ENCODE measurements at places on chromosomes 3 and 15. TPM values are rescaled to one million over a fixed set of nuclear protein-coding genes. Genes with fewer than 3 reads are reported as not detected.

The IL16 gene
- 21.8 TPM for total RNA-seq

The SPTBN5 gene
- 1.3 TPM for total RNA-seq

The B3GALNT1 gene
- total RNA-seq, result 12.7 TPM

The LDHAL6B gene
- total RNA-seq, result not detected

The CACNA2D3 gene
- 2.0 TPM for total RNA-seq

The CMTM8 gene
- 3.2 TPM for total RNA-seq

The BDH1 gene
- 3.1 TPM for total RNA-seq

- no peak for DNase-seq
Observed at GRCh38 chr3:53502737-53503136, 8.3 kb downstream of the CACNA1D start.

DNA sequence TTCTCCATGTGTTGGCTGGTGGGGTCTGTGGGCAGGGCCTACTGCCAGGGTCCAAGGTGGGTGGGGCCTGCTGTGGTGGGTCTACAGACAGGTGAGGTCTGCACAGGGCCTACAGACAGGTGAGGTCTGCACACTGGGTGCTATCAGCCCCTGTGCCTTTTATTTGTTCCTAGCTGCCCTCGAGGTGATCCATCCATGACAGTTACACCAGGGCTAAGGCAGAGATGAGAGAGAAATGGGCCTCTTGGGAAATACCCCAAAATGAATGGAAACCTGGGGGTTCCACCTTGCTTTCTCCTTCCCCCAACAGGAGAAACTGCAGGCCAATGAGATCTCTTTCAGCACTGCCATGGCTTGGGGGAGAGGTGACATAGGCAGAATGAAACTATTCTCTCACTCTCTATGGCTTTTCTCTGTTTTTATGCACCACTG, 36.4 kb downstream of the CFAP100 start:
- peak; percentile 67 for DNase-seq

DNA sequence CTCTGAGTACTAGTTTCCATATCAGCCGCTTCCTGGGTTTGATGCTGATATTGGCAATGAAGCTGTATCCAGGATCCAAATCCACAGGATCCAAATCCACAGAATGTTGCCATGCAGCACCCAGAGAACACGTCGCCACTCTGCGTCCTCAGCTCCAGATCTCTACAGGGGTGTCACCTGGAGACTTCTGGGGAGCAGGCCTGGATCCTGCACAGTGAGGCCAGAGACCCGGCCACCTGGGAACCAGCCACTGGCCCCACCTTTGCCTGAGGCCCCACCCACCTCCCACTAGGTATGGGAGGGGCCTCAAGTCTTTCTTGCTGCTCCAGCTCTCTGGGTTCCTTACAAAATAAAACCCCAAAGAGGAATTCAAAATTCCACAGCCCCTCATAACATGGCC, 123.9 kb downstream of the LRRK1 start:
- peak; percentile 40 for DNase-seq

- no peak for DNase-seq
Observed at GRCh38 chr3:140748-141330, 55.7 kb upstream of the CHL1 start.

GRCh38 chr3:44584646-44585501, at the start of gene ZNF660:
Gene ZNF660 (plus strand): TSS chr3:44584964. CDS start chr3:44594194, 9,230 bp downstream.
- peak; percentile 87 for DNase-seq

DNA sequence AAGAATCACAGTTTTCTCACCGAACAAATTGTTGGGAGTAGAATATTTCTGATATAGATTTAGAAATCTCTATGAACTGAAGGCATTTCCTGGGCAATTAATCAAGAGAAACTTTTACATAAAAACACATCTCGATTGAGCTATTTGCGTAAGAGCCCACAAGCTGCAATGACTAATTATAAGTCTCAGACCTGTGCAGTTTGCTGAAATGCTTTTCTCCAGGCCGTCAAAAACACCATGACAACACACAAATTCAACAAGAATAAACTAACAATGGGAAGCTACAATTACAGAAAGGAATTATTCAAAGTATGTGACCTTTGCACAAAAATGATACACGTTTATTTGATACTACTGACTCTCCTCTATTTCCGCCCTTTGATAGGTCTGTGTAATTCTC, 481.2 kb upstream of the WNT5A start:
- no peak for DNase-seq

DNA sequence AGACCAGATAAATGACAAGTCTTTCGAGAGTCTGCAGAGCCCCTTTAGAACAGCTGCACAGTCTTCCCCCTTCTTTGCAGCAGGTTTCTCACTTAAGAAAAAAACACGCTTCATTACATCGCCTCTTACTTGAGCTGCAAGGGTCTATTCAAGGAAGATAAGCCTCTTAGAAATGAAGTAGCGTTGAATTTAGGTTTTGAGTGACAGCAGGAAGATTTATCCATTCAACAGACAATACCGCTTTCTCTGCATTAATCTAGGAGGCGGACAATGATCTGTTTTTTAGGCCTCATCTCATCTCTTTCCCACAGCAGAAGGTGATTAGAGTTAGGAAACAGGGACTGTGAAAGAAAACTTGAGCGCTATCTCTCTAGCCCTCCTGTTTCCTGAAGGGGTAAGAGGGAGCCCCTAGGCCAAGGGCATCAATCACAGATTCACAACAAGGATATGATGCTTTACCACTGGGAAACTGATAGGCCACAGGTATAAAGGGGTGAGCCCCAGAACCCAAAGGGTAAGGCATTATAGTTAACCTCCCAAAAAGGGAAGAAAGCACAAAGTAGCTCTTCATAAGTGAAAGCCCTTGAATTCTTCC, 84.3 kb downstream of the MECOM start:
- no peak for DNase-seq

- DNase-seq, result no peak
Observed at GRCh38 chr3:141227752-141228151, 3.9 kb upstream of the PXYLP1 start.

DNA sequence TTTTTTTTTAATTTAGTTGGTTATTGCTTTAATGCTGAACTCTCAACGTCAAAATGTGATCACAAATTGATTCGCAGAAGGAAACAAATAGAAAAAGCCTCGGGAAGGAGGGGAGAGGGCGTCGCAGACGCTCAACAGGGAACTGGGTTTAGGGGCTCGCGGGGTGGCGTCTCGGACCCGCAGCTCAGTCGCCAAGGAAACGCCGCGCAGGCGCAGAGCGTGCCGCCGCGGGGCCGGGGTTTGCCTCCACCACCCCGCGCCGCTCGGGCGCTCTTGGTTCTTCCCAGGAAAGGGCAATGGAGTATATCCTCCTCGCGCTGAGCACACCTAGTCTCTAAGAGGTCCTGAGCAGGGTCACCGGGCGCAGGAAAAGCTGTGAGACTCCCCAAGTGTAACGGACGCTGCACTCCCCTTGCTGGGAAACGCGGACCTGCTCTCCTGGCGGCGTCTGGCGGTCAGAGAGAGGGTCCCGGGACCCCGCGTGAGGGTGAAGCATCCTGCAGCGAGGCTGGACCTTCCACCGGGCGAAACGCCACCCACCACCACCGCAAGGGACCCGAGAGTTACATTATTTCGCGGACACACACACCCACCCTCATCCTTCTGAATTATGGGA, 753 bp downstream of the PLCH1 start:
- DNase-seq, result no peak

GRCh38 chr3:16203671-16204629, 29.5 kb downstream of the GALNT15 start:
- DNase-seq, result no peak

GRCh38 chr15:22903427-22903826, 65.0 kb downstream of the NIPA2 start:
- DNase-seq, result no peak

DNA sequence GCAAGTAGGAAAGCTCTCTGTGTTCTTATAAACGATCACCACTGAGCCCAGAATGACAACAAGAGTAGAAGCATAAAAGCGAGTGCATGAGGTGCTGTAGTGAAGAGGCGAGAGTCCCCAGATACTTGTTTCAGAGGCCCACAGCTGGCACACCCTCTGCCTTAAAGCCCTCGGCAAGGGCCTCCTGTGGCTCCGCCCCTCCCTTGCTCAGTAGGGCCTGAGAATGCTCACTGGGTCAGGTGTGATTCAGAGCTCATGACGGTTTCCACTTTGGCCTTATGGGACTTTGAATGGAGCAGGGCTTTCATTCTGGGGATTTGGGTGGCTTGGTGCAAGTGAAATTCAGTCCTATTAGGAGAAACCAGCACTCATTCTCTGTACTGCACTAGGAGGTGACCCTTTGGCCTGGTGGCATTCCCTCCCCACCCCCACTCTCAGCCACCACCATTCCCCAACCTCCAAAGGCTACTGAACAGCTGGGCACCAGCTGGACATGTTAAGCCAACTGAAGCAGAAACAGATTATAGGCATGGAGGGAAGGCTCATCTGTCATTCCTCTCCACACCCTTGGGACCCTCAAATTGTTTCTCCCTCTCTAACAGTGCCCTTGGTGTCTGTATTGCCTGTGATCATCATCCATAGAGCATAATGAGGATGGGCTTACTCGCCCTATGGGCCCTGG, 109.6 kb upstream of the CTDSPL start:
- no peak for DNase-seq

- no peak for DNase-seq
Observed at GRCh38 chr3:128112357-128112968, 11.1 kb downstream of the RUVBL1 start.

DNA sequence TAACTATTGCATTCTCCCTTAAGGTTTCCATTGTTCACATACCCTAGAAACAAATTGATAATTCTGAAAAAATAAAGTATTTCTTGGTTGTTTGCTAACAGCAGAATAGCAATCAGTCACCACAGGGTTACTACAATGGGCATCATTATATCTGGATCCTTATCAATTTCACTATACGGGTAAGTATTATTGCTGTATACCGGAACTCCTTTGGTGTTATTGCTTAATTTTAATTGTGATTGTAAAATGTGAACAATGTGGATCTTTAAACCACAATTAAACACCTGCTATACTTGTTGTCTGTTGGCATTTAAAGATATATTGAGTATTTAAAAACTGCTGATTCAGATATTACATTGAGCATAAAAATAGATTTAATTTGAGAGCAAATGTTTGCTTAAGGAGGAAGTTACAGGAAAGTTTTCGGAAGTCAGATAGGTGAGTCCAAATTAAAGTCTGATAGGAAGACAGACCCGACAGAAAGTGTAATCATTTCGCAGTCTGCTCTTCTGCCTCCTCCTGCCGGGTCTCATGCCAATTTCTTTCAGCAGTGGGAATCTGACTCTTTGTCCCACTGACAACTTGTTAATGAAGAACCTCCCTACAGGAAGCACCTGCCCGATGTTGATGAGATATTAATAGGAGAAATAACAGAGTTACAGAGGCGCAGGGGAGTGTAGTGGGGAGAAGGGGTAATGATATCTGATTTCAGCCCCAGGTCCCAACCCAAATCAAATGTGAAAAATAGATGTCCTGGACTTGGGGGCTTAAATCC, 169.7 kb upstream of the TBC1D5 start:
- DNase-seq, result no peak

- no peak for DNase-seq
Observed at GRCh38 chr3:102090721-102091045, 241.4 kb downstream of the NFKBIZ start.

- no peak for DNase-seq
Observed at GRCh38 chr3:25171118-25171807, 256.8 kb upstream of the RARB start.

- DNase-seq, result peak; percentile 18
Observed at GRCh38 chr15:22259881-22260421, 179.6 kb downstream of the OR4M2 start.

Data from posterior vena cava (tissue), 2 donors.